ENCODE measurements at places on chromosomes 16 and 17.

- no peak for DNase-seq
These were observed 86.0 kb upstream of the LHX1 start for GRCh38 chr17:36851250-36851649.

DNA sequence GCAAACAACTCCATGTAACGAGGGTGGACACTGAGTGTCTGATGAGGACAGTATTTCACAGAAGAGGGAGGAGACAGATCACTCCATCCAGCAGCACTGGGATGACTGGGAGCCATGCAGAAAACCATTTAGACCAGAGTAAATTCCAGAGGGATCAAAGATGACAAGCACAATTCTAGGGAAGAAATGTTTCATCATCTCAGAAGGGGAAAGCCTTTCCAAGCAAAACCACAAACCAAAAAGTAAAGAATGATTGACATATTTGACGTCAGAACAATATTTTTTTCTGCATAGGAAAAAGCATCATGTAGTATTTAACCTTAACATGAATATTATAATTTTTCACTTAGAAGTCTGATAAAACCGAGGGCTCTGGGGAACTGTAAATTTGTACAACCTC is 4.8 kb downstream of the DNASE1 start:
- DNase-seq = no peak

GRCh38 chr17:28698253-28698941 is 13.3 kb downstream of the PROCA1 start:
- no peak for DNase-seq

GRCh38 chr16:56639045-56639444 is 579 bp downstream of the MT1A start:
- no peak for DNase-seq

GRCh38 chr17:83151442-83152226 is 72.2 kb downstream of the METRNL start:
- no peak for DNase-seq

GRCh38 chr16:66751992-66752322 is 548 bp upstream of the DYNC1LI2 start:
- DNase-seq = no peak

- no peak for DNase-seq
These were observed 223.9 kb downstream of the TANC2 start for GRCh38 chr17:63189930-63190329.

- DNase-seq = no peak
These were observed 45.0 kb downstream of the SRCIN1 start for GRCh38 chr17:38560503-38561318.

DNA sequence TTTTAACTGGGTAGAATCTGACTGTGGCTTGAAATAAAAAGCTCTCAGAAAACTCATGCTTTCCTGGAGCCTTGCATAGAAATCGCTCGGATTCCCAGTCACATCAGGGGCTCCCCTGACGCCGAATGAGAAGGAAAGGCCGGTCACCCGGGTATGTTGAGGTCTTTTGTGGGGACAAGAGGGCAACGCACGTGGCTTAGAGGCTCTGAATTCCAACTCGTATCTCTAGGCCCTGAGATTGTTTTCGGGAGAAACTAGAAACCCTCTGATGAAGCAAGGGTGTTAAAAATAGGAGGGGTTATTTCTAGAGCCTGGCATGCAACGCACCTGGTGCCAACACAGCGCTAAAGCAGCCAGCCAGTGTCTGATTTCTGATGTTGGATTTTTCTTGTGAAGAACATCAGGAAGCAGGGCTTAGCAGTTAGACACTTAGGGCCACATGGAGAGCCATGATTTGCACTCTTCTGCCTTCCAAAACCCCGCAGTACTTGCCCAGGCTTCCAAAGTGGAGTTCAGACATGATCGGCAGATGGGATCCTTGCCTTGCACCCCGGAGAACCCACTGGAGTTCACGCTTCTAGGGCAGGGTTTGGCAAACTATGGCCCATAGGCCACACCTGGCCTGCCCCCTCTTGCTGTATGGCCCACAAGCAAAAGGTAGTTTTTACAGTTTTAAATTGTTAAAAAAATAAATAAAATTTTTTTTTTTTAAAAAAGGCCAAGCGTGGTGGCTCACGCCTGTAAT is 12.6 kb downstream of the CACNG1 start:
- no peak for DNase-seq

DNA sequence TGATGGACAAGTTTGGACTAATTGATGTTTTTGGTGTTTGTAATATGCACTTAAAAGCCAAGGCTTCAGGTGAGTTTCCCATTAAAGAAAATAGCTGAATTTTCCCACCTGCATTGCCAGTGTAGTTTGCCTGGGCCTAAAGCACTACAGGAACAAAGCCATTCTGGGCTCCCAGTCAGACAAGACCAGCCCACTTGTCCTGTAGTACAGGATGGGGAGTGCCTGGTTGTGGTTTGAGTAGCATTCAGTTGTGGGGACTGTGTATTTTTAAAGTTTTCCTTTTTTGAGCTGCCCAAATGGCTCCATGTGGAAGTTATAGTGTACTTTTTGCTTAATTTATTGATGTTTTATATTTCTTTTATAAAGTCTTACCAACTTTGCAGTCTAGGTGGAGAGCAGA is 91.7 kb downstream of the TANGO6 start:
- DNase-seq = no peak

- DNase-seq = no peak
These were observed 8.9 kb downstream of the ANKRD11 start for GRCh38 chr16:89481356-89481955.
